ENCODE measurements at places on chromosomes 1 and 21.

DNA sequence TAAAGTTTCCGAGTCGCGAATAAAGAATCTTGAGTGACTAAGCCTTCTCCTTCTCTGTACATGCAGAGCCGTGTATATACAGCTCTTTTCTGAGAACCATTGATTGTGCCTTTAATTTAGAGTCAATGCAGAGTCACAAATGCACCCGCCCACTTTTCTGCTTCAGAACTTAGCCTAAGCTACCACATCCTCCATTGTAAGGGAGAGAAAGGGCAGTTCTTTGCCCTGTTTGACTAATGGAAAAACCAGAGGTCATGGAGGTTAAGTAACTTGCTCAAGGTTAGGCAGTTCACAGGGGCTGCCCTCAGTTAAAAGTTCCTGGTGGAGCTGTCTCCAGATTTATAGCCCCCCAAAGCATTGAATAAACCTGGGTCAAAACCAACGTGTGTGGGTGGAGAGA, 139.6 kb downstream of the TOMM20 start:
- no peak for DNase-seq

DNA sequence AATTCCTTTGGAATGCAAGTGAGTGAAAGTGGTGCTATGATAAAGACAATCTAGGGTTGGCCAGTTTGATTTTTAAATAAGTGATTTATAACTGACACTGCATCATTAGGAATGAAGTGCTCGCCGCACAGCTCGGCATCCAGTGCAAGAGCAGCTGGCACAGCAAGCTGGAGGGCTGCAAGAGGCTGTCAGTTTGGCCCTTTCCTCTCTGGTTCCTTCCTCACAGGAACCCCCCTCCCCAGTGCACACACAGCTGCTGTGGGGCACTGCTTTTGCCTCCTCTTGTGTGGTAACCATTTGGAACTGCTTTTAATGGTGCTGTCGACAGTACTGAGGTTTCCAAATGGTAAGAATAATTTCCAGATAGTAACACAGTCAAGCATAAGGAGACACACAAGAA, 10.4 kb upstream of the BCAR3 start:
- no peak for DNase-seq

DNA sequence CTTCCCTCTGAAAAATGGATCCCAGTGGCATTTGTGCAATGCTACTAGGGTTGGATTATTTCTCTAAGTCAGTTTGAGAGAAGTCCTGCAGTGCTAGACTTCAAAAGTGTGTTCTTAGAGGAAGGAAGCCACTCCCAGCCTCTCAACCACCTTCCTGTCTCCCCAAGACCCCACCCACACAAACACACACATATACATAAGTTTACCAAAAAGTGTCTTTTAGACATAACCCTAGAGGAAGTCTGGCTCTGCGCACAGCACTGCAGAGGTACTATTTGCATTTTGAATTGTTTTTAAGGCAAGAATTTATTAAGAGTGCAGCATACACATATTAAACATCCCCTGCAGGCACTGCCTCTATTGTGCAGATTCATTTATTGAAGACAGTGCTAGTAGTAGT, 127.3 kb downstream of the HHIPL2 start:
- DNase-seq = no peak

- DNase-seq = no peak
Measured at GRCh38 chr1:36440646-36441045, 9.6 kb downstream of the OSCP1 start.

Data from GM03348 (cell line).